ENCODE measurements at places on chromosomes 1 and 21.

DNA sequence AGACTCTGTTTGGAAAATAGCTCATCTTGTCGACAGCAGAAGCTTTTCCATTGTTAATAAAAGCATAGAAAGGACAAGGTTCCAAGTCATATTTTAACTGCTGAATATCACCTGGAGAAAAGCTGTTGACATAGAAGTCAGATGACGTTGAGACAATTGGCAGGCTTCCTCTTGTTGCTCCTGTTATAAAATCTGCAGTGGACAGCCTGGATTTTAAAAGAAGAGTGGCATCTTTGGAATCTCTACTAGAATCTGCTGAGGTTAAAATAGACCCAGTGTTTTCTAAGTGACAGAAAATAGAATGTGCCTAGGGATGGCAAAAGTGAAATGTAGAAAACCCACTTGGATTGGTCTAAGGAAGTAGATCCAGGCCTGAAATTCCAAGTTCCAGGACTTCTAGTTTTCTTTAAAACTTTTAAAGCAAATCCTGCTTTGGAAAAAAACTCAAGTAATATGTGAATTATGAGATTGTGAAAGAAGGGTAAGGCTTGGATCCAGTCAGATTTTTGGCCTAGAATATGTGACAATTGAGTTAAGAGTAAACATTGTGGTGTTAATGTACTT is 53.6 kb upstream of the NEXN start:
- DNase-seq: no peak

DNA sequence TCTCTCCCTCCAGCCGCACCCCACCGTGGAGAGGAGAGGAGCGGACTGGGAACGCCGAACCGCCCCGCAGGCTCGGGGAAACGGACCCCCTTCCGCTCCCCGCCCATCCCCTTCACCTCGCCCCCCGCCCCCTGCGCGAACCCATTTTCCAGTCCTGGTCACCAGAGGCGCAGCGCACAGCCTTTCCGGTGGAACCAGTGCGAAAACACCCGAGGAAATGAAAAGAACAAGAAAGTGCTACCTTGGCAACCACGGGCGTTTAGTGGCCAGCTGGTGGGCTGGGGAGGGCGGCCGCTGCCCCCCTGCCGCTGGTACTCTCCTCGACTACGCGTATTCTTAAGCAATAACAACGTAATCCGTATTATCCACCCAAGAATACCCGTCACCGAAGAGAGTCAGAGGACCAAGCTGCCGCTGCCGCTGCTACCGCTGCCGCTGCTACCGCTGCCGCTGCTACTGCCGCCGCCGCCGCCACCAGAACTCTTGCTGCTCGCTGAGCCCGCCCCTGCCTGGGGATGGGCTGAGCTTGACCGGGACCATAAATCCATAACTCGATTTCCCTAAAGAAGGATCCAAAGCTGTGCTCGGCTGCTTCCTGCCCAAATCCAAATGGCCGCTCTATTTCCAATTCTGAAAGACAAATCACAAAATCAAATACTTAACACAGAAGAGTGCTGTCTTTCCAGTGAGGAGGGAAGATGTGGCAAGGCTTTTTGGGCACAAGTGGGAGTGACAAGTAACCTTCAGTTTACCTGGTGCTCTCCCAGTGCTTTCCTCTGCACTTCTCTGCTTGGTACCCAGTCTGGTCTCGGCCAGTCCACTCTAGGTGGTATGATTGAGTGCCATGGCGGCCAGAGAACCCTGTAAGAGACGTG is 125.2 kb upstream of the DPYD start:
- no peak for DNase-seq

DNA sequence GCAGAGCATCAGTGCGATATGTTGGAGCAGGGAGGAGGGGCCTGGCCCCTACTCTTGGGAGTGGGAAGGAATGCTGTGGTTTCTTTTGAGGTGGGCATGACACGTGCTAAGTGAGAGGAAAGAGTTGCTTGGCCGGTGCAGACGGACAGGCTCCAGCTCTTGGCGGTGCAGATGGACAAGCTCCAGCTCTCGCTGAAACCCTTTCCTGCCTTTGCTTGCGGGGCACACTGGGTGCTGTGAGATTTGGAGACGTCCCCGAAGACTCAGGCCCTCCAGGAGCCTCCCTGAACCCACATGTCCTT is 15.9 kb downstream of the PDXK start:
- no peak for DNase-seq

GRCh38 chr1:213366141-213366831 is 315.2 kb downstream of the RPS6KC1 start:
- no peak for DNase-seq

DNA sequence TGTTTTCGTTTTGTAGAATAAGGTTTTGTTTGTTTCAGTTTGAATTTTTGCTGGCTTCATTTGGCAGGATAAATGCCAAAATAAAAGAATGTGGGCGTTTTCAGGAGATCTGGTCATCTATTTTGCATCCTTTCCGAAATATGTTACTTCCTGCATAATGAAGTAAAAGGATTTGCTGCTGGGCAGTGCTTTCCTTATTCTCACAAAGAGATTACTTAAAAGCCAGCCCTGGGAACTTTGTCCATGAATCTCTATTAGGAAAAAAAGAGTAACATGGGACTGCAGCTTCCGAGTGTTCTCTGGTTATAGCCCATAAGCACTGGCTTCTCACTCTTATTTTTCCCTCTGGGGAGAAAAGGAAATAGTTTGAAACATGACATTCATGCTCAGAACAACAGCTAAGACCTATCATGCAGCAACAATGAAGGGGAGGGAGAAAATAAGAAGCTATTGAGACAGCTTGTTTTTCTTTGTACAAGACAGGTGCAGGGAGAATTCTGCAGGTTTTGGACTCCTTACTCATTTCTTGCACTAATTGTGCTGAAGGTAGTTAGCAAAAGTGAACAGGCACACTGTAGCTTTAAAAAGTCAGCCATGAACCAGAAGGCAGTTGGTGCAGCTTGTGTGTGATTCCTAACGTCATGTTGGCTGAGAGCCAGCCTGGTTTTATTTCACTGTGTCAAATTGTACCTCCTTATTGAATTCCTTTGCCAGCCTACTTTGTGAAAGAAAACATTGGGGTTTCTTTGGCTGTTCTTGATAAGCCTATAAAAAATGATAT is at the start of gene SAMD13:
SAMD13 (plus strand) TSS at position 705 of the 781 bp plus-strand sequence. CDS start 1,527 bp downstream, outside the sequence.
- no peak for DNase-seq

DNA sequence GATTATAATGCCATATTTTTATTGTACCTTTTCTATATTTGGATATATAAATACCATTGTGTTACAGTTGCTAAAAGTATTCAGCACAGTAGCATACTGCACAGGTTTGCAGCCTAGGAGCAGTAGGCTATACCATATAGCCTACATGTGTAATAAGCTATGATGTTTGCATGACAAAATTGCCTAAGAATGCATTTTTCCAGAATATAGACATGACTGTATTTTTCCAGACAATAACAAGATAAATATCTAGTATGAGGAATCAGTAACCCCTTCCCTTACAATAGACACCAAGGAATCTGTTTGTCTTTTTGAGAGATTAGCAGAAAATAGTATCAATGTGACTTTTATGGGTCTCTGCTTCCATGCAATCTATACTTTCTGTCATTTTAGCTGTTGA is 228.6 kb downstream of the GRIK1 start:
- no peak for DNase-seq

- no peak for DNase-seq
These were observed 77.4 kb upstream of the TMPRSS2 start for GRCh38 chr21:41585199-41585994.

DNA sequence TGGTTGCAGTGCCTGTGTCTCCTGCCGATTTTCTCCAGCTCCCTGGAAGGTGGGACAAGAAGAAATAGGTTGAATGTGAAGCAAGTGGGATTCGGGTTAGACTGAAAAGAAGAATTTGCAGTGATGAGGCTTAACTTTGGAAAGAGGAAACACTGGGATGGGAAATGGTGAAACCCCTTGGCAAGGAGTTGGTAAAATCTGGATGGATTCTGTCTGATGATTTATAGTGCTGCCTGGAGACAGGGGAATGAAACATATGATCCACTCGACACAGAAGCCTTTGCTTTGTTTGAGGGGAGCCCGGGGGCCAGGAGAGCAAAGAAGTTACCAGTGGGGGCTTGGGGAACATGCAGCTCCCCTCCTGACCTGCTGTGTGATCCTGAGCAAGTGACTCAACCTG is 67.2 kb downstream of the UBIAD1 start:
- no peak for DNase-seq

DNA sequence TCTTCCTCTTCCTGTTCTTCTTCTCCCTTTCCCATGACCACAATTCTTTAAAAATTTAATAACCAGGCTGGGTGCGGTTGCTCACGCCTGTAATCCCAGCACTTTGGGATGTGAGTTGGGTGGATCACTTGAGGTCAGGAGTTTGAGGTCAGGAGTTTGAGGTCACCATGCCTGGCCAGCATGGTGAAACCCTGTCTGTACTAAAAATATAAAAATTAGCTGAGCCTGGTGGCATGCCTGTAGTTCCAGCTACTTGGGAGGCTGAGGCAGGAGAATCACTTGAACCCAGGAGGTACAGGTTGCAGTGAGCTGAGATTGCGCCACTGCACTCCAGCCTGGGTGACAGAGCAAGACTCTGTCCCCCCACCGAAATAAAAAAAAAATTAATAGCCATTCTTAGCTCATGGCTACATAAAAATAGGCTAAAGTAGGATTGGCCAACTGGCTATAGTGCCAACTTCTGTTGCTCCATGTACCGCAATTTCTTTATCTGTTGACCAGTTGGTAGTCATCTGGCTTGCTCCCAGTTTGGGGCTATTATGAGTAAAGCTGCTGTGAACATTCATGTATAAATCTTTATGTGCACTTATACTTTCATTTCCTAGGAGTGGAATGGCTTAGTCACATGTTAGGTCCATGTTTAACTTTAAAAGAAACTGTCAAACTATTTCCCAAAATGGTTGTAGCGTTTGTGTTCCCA is 136.3 kb downstream of the PEX14 start:
- DNase-seq: no peak

- DNase-seq: no peak
These were observed 4.3 kb upstream of the LRP8 start for GRCh38 chr1:53332186-53332564.
